Stimulated activated CD4-positive, alpha-beta T cell treated with anti-CD3 and anti-CD28 coated beads, Interleukin-1b, Interleukin-23, amount 100 ng/mL, for 1 hour (primary cell): ENCODE measurements at places on chromosomes 7 and 10.

DNA sequence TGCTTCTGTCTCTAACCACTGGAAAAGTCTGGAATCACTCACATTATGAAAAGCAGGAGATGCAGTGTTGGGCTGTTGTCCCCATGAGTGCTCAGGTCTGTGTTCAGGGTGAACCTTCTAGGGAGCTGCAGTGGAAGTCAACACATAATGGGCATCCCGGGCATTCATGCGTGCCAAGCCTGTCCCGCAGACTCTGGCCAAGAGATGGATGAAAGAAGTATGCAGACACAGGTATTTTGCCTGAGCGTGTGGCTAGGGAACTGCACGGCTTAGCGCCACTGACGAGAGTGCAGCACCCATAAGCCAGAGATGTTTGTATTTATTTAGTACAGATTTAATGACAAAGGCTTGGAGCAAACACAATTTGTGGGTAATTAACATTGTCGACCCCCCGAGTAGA lies 84.7 kb downstream of the GPR26 start:
- no peak for DNase-seq

DNA sequence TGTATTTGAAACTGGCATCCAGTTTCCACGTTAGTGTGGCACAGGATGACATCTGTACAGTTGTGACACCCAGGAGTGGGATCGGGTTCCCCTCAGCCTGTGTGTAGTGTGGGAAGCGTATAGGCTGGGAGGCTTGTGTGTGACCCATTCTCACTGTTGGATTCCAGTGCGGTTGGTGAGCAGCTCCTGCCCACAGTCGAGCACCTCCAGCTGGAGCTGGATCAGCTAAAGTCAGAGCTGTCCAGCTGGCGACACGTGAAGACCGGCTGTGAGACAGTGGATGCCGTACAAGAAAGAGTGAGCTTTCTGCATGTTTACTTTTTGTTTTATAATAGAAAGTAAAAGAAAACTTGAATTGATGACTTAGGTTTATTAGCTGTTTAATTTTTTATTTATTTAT lies 18.7 kb upstream of the GET4 start:
- DNase-seq = no peak

DNA sequence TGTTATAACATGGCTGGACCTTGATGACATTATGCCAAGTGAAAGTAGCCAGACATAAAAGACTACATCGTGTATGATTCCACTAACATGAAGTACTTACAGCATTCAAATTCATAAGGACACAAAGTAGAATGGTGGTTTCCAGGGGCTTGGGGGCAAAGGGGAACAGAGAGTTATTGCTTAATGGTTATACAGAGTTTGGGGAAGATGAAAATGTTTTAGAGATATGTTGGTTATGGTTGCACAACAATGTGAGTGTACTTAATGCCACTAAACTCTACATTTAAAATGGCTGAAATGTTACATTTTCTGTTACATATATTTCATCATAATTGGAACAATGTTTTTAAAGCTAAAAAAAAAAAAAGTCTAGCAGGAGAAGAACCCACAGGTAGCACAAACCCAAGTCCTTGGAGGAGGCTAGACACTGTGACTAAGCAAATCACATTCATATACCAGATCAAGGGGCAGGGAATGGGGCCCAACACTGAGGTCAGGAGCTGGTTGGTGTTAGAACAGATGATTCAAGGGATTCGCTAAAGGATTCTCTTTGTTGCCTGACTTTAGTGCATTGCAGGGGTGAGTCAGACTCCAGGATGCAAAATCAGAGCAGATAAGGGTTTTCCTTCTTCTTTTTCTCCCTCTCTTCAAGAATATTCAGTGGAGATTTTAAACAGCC lies 25.1 kb upstream of the AOAH start:
- no peak for DNase-seq

GRCh38 chr10:44651834-44652233 lies 259.3 kb upstream of the TMEM72 start:
- no peak for DNase-seq

- DNase-seq = no peak
These were observed 10.5 kb upstream of the ANKRD61 start for GRCh38 chr7:6020371-6021286.

GRCh38 chr10:110345286-110345685 lies 40.6 kb upstream of the SMNDC1 start:
- DNase-seq = no peak
